PC-9 (cell line): ENCODE measurements at places on chromosomes 2 and 18. TPM values are rescaled to one million over a fixed set of nuclear protein-coding genes. Genes with fewer than 3 reads are reported as not detected.

DNA sequence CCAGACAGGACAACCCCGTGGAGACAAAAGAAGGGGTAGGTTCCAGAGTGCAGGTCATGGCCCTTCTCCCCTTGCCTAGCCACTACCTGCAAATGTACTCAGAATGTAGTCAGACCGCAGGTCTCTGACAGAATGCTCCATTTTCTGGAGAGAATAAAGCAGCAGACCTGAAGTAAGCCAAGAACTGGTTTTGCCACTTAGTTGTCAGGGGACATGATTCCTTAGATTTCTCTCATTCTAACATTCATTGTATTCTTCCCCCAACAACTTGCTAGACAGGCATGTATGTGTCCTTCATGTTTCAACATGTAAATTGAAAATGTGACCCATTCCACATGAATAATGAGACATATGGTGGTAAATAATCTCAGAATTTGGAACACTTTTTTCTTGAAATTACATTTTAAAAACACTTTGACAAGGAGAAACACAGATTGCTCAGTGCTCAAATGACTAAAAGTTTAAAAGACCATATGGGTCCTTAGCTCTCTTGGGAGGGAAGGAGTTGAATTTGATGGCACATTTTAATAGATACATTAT, 142.4 kb downstream of the CCBE1 start:
- peaks cover 8% of the 10 kb centered on the region; the same call in 1 of the 2 replicates for H3K27me3 ChIP-seq
- no peak overlapping the region for H3K4me3 ChIP-seq
- no peak for DNase-seq
- H3K27ac ChIP-seq = no peak overlapping the region
- peaks cover 6% of the 10 kb centered on the region for H3K4me1 ChIP-seq
- H3K36me3 ChIP-seq = no peaks in the 10 kb centered on the region

DNA sequence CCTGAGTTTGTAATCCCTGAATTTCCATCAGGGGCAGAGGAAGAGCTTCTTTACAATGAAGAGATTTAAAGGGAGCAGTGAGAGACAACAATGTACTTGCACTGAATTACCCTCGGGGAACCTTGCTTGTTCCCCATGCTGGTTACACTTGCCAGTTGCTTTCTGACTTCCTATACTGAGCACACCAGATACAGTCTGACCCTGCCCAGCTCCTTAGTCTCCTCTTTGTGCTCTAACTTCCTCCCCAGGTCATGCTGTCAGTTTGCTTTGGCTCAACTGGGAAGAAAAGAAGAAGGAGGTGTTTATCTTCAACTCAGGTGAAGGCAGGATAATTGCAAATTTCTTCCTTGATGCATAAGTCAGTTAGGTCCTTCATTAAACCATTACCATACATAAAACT, 658.4 kb downstream of the NYAP2 start:
- peaks cover 2% of the 10 kb centered on the region; the same call in 1 of the 2 replicates for H3K4me1 ChIP-seq
- H3K27ac ChIP-seq = no peak overlapping the region
- no peaks in the 10 kb centered on the region for H3K27me3 ChIP-seq
- no peaks in the 10 kb centered on the region for H3K36me3 ChIP-seq

DNA sequence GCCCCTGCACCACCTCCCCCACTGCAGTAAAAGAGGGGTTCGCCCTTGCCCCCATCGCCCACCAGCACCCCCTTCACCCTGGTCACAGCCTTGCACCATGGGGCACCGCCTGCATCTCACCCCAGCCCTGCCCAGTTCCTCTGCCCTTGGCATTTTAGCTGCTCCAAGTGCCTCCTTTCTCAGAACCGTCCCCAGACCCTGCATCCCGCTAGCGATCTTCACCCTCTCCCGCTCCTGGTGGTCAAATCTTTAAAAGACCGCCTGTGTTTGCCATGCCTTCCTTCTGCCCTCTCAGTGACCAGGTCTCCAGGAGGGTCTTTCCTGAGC, 114.7 kb upstream of the OTOS start:
- H3K27me3 ChIP-seq = no peaks in the 10 kb centered on the region
- H3K36me3 ChIP-seq = no peaks in the 10 kb centered on the region
- peak; percentile 17 for DNase-seq
- H3K27ac ChIP-seq = peak overlapping the region; percentile 61

SERPINB11 gene
- total RNA-seq = not detected in 2 replicates

COLEC12 gene
- not detected in 2 replicates for total RNA-seq

DNA sequence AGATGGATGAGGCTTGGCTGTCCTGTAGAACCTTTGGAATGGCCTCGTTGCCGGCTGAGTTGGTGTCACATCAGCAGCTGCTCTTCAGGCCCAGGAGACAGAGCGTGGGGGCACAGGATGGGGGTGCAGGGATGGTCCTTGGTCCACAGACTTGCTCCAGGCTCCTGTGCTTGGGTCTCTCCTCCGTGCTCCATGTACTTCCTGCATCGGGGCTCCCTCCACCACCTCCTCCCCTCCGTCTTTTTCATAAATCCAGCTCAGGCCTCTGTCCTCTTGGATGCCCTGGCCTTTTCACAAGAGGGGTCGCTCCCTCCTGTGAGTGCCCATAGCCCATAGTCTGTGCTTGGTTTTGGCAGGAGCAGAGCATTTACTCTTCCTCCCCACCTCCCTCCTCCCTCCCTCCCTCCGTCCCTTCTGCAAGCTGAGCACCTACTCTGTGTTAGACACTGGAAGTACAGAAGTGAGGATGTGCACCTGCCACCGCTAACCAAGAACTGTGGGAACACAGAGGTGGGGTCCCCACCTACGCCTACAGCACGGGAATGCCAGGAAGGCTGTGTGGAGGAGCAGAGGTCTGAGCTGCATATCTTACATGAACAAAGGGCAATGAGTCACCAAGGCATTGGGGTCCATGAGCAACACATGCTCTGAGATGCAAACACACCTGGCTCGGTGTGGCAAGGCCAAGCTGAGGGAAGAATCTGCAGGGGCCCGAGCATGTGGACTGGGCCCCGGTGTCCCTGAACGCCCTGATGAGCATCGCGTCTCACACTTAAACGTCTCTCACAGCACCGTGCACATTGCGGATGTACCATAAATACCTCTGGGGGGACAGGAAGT, 458.7 kb upstream of the HS6ST1 start:
- no peaks in the 10 kb centered on the region for H3K36me3 ChIP-seq
- DNase-seq = no peak
- no peaks in the 10 kb centered on the region for H3K4me1 ChIP-seq
- no peak overlapping the region for H3K27ac ChIP-seq
- H3K27me3 ChIP-seq = peaks cover 83% of the 10 kb centered on the region

DNA sequence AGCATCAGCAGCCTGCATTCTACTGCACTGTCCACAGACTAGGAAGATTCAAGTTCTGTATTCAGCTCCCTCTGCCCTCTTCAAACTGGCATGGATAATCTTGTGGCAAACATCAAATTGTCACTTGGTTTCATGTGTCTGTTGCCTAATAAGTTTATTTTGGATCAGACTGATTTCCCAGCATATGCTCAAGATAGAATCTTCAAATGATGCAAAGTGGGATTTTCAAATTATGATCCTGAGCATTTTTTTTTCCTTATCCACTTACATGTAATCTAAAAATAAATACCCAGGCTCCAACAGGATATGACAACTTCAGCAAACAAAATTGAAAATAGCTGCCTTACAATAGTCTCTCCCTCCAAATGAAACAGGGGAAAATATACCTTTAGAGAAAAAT, 160.9 kb upstream of the VRK2 start:
- H3K4me1 ChIP-seq = peaks cover 28% of the 10 kb centered on the region
- no peaks in the 10 kb centered on the region for H3K36me3 ChIP-seq
- H3K27me3 ChIP-seq = no peaks in the 10 kb centered on the region

DNA sequence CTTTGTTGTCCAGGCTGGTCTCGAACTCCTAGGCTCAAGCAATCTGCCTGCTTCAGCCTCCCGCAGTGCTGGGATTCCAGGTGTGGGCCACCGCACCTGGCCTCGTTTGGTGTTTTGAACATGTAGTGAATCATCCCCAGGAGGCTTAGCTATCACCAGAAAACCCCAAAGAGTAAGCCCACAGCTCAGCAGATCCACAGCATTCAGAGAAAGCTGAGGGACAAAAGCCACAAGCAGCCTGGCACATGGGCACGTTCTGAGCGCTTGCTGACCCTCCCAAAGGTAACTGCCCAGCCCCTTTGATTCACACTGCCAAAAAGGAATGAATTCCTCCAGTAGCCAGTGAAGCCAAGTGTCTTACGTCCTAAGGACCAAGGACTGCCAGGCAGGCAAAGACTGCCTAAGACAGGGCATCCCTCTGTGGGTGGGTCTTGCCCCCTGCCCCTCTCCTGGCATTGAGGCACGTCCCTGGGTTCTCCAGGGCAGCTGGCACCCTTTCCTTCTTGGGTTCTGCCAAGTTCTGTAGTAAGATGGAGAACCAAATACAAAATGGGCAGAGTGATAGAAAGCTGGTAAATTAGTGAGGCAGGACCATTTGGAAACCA, 31.7 kb downstream of the MBP start:
- H3K27me3 ChIP-seq = no peaks in the 10 kb centered on the region
- peak overlapping the region; percentile 99 for H3K27ac ChIP-seq
- H3K4me3 ChIP-seq = peak overlapping the region; percentile 42; the same call in 1 of the 2 replicates
- DNase-seq = peak; percentile 58
- peaks cover 52% of the 10 kb centered on the region for H3K4me1 ChIP-seq

DNA sequence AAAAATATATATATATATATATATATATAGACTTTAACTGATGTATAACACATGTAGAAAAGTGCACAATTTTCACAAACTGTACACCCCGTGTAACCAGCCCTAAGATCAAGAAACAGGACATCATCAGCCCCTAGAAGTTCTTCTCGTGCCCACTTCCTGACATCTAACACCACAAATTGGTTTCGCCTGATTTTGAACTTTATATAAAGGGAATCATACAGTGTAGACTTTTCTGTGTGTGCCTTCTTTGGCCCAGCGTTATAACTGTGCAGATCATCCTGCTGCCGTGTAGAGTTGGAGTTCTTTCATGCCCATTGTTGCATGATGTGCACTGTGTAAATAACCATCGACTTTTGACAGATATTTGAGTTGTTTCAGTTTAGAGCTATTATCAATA, 41.0 kb downstream of the SMAD7 start:
- no peaks in the 10 kb centered on the region for H3K36me3 ChIP-seq
- H3K27me3 ChIP-seq = no peaks in the 10 kb centered on the region
- DNase-seq = no peak
- H3K4me3 ChIP-seq = no peak overlapping the region
- H3K27ac ChIP-seq = no peak overlapping the region
- H3K4me1 ChIP-seq = no peaks in the 10 kb centered on the region

- H3K27ac ChIP-seq = no peak overlapping the region
- no peak for DNase-seq
- H3K4me3 ChIP-seq = no peak overlapping the region
- no peaks in the 10 kb centered on the region for H3K36me3 ChIP-seq
- no peaks in the 10 kb centered on the region for H3K27me3 ChIP-seq
These were observed 3.6 kb downstream of the MZT2A start for GRCh38 chr2:131488306-131489205.

DNA sequence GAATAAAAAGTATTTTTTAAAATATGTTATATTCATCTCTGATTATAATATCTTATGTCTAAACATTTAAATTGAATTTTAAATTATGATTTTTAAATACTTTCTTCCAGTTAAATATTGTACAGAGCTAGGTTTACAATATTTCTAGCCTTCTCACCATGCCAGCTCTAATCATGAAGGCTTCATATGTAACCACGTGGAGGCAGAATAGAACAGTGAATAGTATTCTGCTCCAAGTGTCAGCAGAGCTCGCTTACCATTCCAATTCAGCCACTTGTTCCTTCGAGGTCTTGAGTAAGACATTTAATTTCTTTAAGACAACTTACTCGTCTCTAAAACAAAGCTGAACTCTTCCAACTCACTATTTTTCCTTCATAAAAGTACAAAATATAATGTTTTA, 871.8 kb downstream of the SUCLG1 start:
- H3K36me3 ChIP-seq = no peaks in the 10 kb centered on the region
- H3K27me3 ChIP-seq = no peaks in the 10 kb centered on the region
- H3K4me1 ChIP-seq = no peaks in the 10 kb centered on the region
- no peak overlapping the region for H3K27ac ChIP-seq

DNA sequence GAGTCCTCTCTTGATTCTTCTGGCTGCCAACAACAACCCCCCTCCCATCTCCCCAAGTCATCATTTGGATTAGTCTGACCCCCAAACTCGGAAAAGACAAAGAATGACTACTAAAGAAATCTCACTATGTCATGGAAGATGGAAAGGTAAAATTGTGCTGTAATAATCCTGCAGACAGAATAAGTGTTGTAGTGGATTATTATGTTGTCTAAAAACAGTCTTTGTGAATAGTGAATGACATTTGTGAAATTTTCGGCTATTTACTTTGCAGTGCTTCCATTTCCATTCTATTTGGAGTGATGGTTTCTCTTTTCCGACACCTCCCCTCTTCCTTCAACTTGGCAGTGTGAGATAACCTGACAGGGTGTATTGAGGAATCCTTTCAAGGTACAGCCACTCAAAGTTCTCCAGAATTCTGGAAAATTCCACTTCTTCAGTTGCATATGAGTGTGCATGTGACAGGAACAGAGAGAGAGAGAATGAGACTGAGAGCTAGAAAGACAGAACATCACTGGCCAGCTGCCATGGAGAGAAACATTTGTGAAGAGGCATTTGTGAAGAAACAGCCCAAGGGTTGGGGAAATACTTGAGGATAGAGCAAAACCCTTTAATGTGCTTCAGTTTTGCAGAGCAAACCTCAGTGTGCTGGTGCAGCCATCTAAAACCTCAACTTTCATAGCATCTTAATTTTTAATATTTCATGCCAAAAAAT, 141.9 kb upstream of the DLX2 start:
- no peaks in the 10 kb centered on the region for H3K27me3 ChIP-seq
- no peak overlapping the region for H3K4me3 ChIP-seq
- no peak overlapping the region for H3K27ac ChIP-seq
- DNase-seq = peak; percentile 26

DNA sequence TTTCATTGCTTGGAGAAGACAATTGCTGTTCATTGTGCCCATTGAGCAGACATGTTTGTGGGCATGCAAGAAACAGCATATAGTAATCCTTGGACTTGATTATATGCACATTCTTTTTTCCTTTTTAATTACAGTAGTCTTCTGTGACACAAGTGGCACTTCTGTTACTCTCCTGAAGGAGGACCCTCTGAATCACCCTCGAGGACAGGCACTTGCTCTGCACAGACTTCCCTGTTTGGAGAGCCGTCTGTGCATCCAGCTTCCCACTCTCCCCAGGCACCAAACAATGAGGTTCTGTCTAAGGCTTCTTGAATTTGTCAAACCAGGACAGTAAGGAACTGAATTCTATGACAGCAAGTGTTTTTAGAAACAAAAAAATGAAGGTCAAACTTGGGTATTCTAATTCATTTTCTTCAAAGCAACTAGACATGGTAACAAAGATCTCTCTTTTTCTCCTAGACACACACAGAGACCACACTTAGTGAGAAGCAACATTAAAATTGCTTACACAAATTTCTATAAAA, 844.6 kb upstream of the ID2 start:
- DNase-seq = no peak
- no peaks in the 10 kb centered on the region for H3K4me1 ChIP-seq
- H3K4me3 ChIP-seq = no peak overlapping the region
- H3K27me3 ChIP-seq = 0 out of 2 replicates have a peak, but pooled peaks cover 6% of the 10 kb centered on the region

DNA sequence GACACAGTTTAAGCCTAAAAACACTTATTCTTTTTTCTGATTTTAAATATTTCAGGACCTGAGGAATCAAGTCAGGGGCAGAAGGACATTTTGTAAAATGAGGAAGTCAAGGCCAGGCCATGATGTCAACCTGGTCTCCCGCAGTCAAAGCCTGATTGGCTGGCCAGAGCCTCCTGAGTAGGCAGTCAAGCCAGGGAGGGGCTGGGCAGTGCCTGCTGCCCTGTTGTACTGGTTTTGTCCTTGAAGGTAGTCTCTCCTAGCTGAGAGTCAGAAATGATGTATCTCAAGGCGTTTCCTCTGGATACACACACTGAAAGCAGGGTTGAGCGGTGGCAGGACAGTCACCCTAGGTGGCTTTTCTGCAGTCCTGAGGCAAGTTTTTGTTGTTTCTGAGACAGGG, 19.8 kb downstream of the CCT7 start:
- DNase-seq = peak; percentile 20
- H3K4me1 ChIP-seq = no peaks in the 10 kb centered on the region; the same call in 1 of the 2 replicates
- peak overlapping the region; percentile 32 for H3K27ac ChIP-seq
- peaks cover 37% of the 10 kb centered on the region for H3K36me3 ChIP-seq
- no peak overlapping the region for H3K4me3 ChIP-seq
